ENCODE measurements at places on chromosomes 7 and 10. TPM values are rescaled to one million over a fixed set of nuclear protein-coding genes. Genes with fewer than 3 reads are reported as not detected.

GRCh38 chr10:63579371-63580014 is 58.3 kb downstream of the REEP3 start:
- H3K4me3 ChIP-seq: no peak overlapping the region
- peaks cover 11% of the 10 kb centered on the region for H3K4me1 ChIP-seq
- no peak for DNase-seq
- no peaks in the 10 kb centered on the region for H3K27me3 ChIP-seq

DNA sequence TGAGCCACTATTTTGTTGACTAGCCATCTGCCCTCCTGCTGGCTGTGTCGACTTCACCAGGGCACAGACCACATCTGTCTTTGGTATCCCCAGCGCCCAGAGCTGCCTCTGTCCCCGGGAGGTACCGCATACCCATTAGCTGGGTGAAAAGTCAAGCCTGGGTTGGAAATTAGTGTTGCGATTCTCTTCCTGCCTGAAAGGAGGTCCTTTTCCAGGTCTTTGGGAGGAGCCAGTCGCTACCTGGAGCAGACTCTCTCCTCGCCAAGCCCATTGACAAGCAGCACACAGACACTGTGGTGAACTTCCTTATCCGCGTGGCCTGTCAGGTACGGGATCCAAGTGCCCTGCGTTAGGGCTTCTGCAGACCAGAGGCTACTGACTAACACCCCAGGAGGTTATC is 79.4 kb downstream of the TRRAP start:
- no peaks in the 10 kb centered on the region for H3K27me3 ChIP-seq
- peaks cover 48% of the 10 kb centered on the region for H3K36me3 ChIP-seq
- H3K4me3 ChIP-seq: no peak overlapping the region
- H3K4me1 ChIP-seq: no peaks in the 10 kb centered on the region

GRCh38 chr7:74183653-74184450 is 9.7 kb downstream of the EIF4H start:
- H3K36me3 ChIP-seq: peaks cover 27% of the 10 kb centered on the region
- peaks cover 31% of the 10 kb centered on the region for H3K4me1 ChIP-seq
- no peak for DNase-seq
- H3K27me3 ChIP-seq: no peaks in the 10 kb centered on the region
- H3K4me3 ChIP-seq: no peak overlapping the region
- peak overlapping the region; percentile 74 for H3K27ac ChIP-seq

- no peak overlapping the region for H3K4me3 ChIP-seq
- H3K27me3 ChIP-seq: peaks cover 17% of the 10 kb centered on the region
- DNase-seq: no peak
- no peaks in the 10 kb centered on the region for H3K4me1 ChIP-seq
These were observed 30.5 kb upstream of the SEM1 start for GRCh38 chr7:96740130-96740529.

- no peak for DNase-seq
- H3K27me3 ChIP-seq: peaks cover 31% of the 10 kb centered on the region
- peaks cover 22% of the 10 kb centered on the region for H3K4me1 ChIP-seq
- no peak overlapping the region for H3K27ac ChIP-seq
These were observed 426.5 kb upstream of the NFE2L3 start for GRCh38 chr7:25725451-25725850.

DNA sequence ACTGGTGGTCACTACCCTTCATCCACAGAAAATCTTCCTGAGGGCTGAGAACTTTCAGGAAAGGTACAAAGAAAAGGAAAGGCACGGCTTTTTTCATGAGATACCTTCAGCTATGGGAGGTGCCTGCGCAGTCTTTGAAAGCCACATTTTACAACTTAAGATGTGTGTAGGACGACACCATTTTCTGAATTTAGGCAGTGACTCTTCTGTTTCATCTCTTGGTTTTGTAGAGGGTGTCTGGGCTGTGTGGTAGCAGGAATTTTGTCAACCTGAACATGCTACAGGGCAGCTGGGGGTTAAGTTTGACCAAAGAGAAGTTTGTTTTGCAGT is 138.1 kb downstream of the NRP1 start:
- H3K27me3 ChIP-seq: no peaks in the 10 kb centered on the region
- DNase-seq: no peak
- H3K4me3 ChIP-seq: peak overlapping the region; percentile 61
- peak overlapping the region; percentile 66 for H3K27ac ChIP-seq
- peaks cover 20% of the 10 kb centered on the region for H3K36me3 ChIP-seq

DNA sequence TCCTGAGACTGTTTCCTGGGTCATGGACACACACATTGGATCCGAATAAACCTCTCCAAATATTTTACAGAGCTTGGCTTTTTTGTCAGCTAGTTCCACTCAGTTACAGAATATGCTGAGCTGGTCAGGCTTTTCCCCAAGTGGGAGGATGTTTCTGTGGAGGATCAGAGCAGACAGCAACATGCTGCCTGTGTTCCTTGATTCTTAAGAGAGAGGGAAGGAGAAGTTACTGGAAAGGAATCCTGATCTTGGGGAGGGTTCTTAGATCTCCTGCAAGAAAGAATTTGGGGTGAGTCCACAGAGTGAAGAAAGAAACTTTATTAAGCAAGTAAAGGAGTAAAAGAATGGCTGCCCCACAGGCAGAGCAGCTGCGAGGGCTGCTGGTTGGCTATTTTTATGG is 76.8 kb upstream of the RPA3 start:
- H3K4me3 ChIP-seq: no peak overlapping the region
- H3K4me1 ChIP-seq: peaks cover 20% of the 10 kb centered on the region
- H3K27me3 ChIP-seq: no peaks in the 10 kb centered on the region
- peaks cover 9% of the 10 kb centered on the region for H3K36me3 ChIP-seq

Gene SYNPO2L
- not detected for total RNA-seq

Gene NANOS1
- total RNA-seq: 14.4 TPM

All from type B pancreatic cell (in vitro differentiated cells).